ENCODE measurements at places on chromosomes 16 and 17. TPM values are rescaled to one million over a fixed set of nuclear protein-coding genes. Genes with fewer than 3 reads are reported as not detected.
A peak's percentile ranks its signal among the peaks of the same experiment; 100 is the strongest.

OSGIN1 gene
- total RNA-seq: 0.85 TPM

GSE1 gene
- 60.9 TPM for total RNA-seq

AGRP gene
- not detected for total RNA-seq

GRCh38 chr17:40092581-40092980 is 7.8 kb downstream of the NR1D1 start:
- H3K4me1 ChIP-seq: peaks cover 30% of the 10 kb centered on the region
- no peak for DNase-seq
- H3K27me3 ChIP-seq: no peaks in the 10 kb centered on the region
- no peak overlapping the region for H3K27ac ChIP-seq

- no peak overlapping the region for H3K4me3 ChIP-seq
- no peaks in the 10 kb centered on the region for H3K36me3 ChIP-seq
- H3K4me1 ChIP-seq: no peaks in the 10 kb centered on the region
- no peaks in the 10 kb centered on the region for H3K27me3 ChIP-seq
- H3K27ac ChIP-seq: no peak overlapping the region
Measured at GRCh38 chr16:22663389-22664064, 150.4 kb upstream of the HS3ST2 start.

GRCh38 chr17:173166-173911 is 8.1 kb downstream of the DOC2B start:
- no peak overlapping the region for H3K27ac ChIP-seq
- H3K27me3 ChIP-seq: peaks cover 8% of the 10 kb centered on the region
- H3K4me3 ChIP-seq: no peak overlapping the region

DNA sequence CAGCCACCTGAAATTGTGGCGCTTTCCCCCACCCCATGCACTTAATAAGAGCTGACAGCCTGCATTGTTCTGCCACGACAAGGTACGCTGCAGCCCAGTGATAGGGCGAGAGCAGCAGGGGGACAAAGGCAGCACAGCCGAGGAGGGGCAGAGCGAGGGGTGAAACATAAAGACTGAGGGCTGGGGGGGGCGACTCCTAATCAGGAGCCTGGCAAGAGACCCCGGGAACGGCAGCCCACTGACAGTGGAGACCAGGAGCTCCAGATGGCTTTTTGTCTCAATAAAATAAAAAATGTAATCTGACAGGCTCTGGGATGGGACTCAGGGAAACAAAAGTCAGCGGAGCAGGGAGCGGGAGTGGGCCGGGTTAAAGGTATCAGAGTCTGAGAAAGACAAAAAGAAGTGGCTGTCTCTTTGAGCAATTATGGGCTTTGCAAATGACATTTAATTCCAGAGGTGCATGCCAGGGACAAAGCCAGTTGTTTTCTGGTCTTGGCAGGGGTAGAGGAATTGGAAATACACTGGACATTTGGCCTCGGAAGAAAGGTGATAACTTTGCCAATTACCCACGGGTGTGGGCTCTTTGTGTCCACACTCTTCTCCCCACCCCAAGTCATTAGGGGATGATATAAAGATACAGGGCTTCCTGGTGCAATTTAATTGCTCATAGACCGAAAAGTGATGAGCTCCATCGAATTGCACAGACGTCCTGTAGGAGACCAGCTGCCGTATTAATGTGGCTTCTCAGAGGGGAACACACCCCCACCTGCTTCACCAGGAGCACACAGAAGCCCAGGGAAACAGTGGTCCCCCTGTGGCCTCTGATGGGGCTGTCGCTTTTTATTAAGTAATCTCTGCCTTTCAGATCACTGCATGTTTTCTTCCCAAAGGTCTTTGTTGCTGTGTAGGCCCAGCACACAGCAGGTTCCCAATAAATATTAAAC is 17.6 kb upstream of the CCDC182 start:
- H3K27me3 ChIP-seq: peaks cover 25% of the 10 kb centered on the region
- no peaks in the 10 kb centered on the region for H3K4me1 ChIP-seq
- H3K27ac ChIP-seq: no peak overlapping the region
- no peak for DNase-seq

DNA sequence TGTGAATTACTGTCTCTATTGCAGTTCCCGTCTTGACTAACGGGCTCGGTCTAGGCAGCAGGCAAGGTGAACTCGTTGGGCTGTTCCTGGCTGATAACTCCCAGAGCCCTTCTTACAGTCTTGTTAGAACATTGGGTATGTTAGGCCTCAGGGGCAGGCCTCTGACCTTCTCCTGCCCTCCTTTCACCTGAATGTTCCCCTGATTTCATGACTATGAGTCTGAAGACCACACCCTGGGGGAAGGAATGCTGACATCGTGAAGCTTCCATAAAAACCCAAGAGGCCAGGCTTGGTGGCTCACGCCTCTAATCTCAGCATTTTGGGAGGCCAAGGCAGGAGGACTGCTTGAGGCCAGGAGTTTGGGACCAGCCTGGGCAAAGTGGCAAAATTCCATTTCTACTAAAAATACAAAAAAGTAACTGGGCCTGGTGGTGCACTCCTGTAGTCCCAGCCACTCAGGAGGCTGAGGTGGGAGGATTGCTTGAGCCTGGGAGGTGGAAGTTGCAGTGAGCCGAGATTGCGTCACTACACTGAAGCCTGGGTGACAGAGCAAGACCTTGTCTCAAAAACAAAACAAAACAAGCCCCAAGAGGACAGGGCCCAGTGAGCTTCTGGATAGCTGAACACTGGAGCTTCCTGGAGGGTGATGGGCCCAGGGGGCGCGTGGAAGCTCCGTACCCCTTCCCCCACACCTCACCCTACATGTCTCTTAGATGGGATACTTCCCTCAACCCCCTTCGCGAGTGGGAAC is 47.8 kb upstream of the FBXO47 start:
- peaks cover 23% of the 10 kb centered on the region for H3K4me1 ChIP-seq
- H3K27ac ChIP-seq: no peak overlapping the region
- no peak for DNase-seq
- H3K36me3 ChIP-seq: no peaks in the 10 kb centered on the region

DNA sequence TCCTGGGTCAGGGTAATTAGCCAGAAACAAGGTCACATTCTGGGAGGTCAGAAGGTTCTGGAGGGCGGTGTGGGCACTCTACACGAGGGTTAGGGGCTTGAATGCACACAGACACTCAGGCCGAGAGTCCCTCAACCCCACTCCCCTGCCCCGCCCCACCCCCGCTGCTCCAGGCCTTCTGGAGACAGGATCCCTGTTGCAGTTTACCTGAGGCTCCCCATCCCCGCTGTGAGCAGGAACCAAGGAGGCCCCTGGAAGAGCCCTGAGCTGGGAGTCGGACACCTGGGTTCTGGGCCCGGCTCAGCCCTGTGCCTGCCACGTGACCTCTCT is 4.4 kb upstream of the ACTG1 start:
- DNase-seq: no peak
- H3K27ac ChIP-seq: peak overlapping the region; percentile 56
- H3K4me1 ChIP-seq: peaks cover 10% of the 10 kb centered on the region
- H3K4me3 ChIP-seq: peak overlapping the region; percentile 94
- peaks cover 5% of the 10 kb centered on the region for H3K27me3 ChIP-seq
- peaks cover 3% of the 10 kb centered on the region for H3K36me3 ChIP-seq

DNA sequence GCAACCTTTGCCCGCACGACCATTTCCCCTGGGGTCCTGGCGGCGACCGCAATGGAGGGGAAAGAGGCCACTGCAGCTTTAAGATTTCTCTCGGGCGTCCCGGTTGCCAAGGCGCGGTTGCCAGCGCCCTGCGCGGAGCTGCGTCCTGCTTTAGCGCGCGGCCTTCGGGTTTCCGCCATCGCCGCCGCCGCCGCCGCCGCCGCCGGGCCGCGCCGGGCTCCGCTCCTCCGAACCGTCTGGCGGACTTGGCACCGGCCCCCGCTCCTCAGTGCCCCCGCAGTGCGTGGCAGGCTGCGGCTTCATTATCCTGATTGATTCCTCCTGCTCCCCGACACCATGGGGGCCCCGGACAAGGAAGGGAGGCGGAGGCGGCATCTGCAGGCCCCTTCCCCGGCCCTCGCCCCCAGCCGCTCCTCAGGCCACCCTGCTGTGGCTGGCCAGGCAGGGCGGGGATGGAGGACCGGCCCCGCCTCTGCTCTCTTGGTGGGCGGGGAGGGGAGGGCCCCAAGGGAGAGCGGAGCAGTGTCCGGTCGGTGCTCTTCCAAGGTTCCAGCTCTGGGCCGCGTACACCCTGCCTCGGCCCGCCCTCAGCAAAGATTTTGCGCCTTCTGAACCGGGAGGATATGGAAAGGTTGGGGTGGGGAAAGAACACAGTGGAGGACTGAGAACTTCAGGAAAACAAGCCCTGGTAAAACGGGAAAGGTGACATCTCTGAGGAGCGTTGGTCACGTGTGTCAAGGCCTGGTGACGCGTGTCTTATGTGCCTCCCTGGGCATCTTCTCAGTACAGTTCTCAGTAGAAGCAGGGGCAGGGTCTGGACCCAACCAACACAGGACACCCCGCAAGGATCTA is 34.0 kb downstream of the NEUROD2 start:
- peaks cover 20% of the 10 kb centered on the region for H3K36me3 ChIP-seq
- H3K27me3 ChIP-seq: peaks cover 11% of the 10 kb centered on the region
- DNase-seq: peak; percentile 68
- H3K27ac ChIP-seq: no peak overlapping the region
- H3K4me3 ChIP-seq: peak overlapping the region; percentile 84
